OCI-M1 (cell line): ENCODE measurements at places on chromosomes 5 and 9.

- no peak for DNase-seq
These were observed 8.0 kb downstream of the SYNPO start for GRCh38 chr5:150648294-150649107.

DNA sequence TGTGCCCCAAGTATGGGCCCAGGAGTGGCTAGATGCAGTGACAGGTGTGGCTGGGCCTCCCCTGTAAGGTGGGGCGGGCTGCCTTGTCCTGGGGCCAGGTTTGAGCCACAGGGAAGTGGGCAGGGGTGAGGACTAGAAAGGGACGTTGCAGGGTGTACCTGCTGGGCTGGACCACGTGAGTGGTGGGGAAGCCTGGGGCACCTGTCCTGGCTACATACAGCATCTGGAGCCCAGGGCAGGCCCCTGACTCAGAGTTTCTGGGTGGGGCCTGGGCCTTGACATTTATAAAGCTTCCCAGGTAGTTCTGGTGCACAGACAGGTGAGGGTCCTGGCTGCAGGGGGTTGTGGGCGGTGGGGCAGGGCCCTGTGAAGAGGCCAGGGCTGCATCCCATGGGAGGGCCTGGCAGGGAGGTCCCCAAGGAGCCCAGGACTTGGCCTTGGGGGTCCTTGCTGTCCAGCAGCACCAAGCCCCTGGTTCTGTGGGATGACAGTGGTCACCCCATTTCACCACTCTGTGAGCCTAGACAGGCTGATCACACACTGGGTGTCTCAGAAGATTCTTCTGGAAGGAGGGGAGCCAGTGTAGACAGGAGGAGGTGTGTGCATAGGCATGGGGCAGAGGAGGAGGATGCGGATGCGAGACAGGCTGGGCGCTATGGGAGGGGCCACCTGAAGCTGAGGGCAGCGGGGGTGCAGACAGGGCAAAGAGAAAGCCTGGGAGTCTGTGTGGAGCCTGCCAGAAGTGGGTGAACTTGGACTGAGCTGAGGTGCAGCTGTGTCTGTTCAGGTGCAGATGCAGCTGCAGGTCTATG lies 94.0 kb downstream of the PHF2 start:
- no peak for DNase-seq

DNA sequence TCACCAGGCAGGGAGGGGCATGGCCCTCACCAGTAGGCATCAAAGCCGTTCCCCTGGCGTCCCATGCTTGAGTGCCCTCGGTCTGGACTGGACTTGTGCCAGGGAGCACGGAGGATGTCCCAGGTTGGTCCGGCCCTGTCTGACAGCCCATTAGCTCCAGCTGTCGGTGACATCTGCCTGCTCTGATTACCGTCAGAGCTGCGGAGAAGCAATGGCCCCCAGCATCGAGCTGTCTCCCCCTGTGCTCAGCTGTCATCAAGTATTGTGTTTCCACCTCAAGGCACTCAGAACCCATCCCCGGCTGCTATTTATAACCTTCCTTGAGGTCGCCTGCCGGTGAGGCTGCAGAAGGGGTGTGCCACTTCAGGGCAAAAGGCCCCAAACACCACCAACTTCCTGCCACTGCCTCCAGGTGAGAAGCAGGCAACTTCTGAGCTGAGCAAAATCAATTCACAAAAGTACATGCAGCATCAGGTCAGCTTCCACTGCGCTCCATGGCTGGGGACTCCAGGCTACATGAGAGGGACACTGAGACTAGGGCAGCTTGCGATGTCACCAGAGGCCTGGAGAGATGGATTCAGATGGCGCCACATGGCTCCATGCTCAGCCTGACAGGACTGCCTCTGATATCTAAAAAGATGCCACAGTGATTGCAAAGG lies 142.7 kb downstream of the C5orf15 start:
- no peak for DNase-seq

DNA sequence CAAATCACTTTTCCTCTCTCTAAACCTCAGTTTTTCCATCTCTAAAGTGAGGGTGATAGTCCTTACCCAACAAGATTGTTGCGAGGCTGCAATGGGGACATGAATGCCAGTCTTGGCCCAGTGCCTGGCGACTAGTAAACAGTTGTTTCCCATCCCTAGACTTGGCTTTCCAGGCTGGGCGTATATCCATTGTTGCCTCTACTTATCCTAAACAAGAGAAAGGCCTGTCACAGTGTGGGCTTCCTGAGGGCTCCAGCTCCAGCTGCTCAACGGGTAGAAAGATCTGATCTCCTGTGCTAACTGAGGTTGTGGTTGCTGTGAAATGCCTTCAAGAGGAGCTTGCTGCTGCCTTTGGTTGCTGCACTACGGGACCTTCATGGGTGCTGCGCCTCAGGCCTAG lies 142.0 kb downstream of the NSG2 start:
- DNase-seq: no peak

GRCh38 chr5:110823571-110823970 lies 84.8 kb downstream of the SLC25A46 start:
- no peak for DNase-seq

GRCh38 chr5:87252283-87252605 lies 15.4 kb upstream of the RASA1 start:
- DNase-seq: no peak

DNA sequence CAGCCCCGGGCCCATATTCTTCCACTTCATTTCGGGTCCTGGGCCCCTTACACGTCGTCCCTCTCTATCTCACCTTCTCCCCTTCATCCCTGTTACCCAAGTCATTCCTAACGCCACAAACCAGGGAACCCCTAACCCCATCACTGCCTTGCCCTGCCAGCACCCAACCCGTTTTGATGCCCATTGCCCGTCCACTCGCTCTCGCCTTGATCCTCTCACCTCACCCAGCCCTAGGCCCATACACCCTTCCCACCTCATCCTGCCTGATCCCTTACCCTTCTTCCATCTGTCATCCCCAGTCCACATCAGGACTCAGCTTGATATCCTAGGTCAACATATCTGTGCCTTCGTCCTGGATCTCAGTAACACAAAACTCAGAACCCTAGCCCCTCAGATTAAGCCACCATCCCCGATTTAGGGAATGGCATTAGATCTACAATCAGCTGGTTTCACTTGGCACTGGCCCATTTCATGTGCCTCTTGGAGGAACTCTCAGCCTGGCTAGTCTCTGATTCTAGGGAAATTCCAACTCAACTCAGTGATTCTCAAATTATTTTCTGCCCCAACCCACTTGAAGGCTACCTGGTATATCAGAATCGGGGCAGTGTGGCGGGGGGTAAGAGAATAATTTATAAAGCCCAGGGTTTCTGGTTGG lies 489 bp downstream of the CHMP5 start:
- DNase-seq: no peak

DNA sequence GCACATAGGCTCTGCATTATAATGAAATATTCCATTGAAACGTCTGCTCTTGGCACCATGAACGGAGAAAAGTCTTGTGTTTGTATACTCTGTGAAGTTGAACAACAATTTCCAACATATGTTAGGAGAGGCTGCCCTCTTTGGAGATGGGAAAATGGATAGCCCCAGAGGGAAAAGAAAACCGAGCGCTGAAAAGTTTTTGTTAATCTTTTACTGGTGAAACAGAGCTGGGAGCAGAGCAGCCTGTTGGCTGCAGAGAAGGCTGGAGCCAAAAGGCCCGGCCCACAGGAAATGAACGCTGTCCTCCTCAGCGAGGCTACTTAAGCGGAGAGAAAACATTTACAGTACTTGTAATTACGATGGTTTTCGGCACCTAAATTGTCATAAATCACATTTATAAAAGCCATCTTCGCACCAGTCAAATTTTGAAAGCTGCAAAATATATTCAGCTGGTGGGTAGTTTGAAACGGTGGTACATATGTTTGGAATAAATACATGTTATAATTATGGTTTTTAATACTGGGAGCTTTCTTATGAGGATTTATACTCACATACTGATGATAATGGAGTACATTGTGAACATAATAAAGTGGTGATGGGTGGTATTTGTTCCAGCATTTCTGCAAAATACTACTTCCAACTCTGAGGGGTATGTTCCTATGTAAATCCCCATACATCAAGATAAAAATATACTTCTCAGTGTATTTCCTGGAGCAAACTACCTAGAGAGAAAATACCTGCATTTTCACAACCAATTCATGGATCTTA lies 129.6 kb upstream of the CNTLN start:
- no peak for DNase-seq

DNA sequence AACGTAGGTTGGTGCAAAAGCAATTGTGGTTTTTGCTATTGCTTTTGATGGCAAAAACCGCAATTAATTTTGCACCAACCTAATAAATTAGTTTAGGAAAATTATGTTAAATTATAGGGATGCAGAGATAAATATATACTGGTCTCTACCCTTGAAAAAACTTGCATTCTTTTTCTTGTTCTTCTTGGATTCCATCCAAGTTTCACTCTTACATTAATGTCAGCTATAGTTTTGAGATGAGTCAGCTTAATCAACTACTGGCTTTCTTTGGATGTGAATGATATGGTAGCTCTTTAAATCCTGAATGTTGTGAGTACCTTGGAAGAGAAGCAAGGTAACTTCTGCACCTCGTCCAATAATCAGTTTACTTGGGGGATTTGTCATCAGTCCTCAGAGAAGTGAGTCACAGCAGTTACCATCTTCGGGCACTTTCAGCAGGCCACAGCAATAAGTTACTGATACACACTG lies 549.0 kb upstream of the ZNF608 start:
- DNase-seq: no peak

DNA sequence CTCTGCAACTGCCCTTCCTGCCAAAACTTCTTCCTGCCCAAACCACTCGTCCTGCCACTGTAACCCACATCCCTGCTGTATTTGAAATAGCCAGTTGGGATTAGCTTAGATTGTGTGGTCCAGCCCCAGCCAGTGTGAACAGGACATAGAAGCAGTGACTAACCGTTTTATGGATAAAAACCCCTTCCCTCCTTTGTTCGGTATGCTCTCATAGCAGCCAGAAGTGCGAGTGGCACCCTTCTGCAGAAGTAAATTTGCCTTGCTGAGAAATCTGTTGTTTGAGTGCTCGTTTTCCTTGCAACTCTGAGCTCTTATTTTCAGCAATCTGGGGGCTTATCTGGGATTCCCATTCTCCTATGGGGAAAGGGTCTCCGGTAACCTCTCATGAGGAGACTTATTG lies 470.0 kb downstream of the PRDM9 start:
- peak; percentile 7 for DNase-seq

DNA sequence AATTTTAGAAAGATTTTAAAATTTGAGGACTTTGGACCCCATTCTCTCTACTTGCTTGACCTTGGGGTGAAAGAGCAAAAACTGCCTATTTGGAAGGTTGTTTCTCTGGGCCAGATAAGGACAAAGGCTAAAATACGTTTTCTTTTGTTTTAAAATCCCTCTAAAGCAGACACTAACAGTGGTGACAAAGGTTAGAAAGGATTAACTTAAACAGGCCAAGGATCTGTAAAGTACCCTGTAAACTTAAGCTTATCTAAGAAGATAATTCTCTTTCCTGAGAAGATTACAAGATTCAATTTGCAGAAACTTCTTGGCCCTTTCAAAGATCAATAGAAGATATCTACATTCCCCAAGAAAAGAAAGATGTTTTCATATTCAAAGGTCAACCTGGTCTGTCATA lies 12.1 kb downstream of the TRPM6 start:
- DNase-seq: no peak

DNA sequence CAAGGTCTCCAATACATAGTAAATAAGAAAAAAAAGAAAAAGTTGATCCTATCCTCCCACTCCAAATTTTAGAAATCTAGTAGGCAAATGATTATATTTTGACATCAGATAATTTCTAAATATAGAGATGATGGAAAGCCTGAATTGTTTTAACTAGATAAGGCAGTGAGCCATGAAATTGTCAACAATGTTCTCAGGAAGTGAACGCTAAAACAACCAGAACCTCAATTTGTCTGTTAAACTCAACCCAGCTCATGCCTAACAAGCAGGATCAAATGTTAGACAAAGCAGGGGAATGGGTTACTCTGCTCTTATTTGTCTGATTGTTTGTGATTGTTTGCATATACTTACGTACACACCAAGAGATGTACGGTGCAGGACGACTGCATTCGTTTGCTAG lies 49.2 kb downstream of the ESM1 start:
- DNase-seq: no peak

- DNase-seq: no peak
These were observed 169.0 kb downstream of the PTPRD start for GRCh38 chr9:10443868-10444204.

DNA sequence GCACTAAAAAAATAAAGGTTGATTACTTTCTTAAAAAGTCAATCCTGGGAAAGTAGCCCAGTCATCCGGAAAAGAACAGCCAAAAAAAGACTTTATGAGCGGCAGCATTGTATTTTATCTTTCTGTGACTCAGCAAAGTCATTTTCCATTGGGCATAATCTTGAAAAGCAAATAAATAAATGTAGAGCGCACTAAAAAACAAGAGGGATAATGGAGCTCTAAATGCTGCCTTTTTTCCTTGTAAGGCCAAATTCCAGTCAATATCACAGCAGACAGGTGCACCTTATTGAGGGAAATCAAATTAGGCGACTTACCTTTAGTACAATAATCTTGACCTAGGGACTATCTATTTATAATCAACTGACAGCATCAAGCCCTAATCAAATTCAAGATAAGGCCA lies 266.8 kb downstream of the MTRR start:
- no peak for DNase-seq
